EL (cell line): ENCODE measurements at places on chromosomes 11 and 22.

GRCh38 chr11:66343176-66343575 lies 1.7 kb downstream of the BRMS1 start:
- DNase-seq, result no peak

DNA sequence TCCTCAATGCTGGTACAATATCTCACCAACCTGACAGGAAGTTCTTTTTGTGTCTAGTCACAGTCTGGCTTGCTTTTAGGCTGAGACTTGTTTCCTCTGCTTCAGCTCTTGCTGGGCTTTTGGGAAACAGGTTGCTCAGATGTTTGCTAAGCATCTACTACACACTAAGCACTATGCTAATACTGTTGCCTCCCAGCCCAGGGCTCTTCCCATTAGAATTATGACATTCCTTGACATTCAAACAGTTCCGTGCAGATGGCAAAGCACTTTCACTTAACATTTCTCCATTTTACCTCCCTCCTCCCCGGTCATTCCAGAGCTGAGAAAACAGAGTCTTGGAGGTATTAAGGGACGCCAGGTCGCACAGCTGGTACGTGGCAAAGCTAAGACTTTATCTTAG lies 200.7 kb upstream of the TBCEL start:
- DNase-seq, result no peak

- no peak for DNase-seq
These were observed 107.9 kb downstream of the ARHGAP8 start for GRCh38 chr22:44860311-44860710.

DNA sequence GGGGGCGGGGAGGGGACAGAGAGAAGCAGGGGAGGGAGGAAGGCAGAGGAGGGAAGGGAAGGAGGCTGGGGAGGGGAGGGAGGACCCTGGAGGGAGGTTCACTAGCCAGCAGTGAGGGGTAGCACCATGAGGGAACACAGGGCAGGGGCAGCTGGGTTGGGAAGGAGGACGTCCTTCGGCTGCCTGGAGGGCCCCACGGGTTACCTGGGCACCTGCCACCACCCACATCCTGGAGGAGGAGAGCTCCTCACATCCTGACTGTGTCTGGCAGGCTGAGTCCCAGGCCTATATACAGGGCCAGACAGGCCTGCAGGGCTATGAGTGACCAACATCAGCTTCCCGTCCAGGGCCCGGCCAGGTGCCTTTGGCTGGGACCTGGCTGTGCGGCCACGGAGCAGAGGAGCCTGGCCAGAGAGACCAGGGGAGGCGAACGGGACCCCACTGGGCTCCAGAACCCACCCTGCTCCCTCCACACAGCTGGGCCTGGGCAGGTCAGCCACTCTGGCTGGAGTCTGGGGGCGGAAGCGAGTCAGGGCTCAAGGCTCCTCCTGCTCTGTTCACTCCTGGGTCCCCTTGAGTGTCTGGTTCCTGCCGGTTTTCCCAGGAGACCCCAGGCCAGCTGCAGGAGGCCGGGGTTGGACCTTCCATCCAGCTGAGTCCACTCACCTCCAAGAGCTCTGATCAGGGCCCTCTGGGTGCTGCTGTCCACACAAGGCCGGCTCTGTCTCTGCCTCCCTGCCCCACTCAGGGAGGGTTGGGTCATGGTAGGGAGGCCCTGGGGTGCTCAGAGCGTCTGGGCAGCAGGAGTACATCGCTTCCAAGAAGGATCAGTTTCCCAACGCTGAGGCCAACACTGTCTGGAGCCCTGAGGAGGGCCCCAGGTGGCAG lies 677.7 kb downstream of the BRD1 start:
- no peak for DNase-seq

DNA sequence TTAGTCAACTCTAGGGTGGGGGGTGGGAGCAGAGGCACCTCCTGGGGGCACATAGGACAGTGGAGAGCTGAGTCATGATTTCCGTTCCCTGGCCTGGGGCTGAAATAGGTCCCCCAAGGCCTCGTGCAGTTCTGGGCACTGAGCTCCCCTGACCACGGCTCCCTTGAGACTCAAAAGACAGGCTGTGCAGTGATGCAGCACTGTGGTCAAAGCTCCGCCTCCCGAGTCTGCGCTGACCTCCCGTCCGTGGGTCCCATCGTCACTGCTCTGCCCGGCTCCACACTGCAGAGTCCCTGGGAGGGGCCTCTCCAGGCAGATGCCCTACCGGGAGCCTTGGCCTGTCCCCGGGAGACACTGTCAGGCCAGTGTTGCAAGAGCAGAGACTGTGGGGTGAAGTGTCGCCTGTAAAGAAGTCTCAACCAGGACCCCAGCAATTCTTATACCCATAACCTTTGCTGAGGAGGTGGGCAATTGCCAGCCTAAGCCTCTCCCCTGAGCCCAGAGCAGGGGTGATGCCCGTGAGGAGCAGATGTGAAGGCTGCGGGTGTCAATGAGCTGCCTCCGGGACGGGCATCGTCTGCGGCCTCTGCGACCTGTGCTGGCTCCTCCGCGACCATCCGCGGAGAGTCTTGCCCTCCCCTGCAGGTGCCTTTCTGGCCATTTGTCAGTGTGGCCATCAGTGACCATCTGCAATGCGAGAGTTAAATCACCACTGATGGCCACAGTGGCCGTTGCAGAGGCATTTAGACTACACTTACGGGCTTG lies 877.3 kb downstream of the BRD1 start:
- no peak for DNase-seq

- no peak for DNase-seq
These were observed 48.7 kb downstream of the IGLL5 start for GRCh38 chr22:22936180-22936914.

DNA sequence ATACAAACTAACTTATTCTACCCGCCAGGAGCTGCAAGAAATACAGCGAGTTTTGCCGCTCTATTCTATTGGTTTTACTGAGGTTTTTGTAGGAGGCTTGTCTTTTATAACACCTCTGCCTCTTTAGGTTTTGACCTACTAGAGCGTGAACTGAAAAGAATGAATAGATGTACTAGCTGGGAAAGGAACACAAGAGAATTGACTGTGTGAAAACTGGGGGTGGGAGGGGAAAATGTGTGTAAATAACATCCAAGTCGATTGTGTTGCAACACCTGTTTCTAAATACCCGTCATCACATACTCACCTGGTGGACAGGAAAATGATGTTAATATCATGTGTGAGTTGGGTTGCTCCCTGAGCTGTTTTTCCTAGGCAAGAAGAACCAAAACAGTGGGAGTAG lies 12.9 kb upstream of the JHY start:
- DNase-seq, result no peak

- DNase-seq, result no peak
These were observed 2.9 kb downstream of the MIOX start for GRCh38 chr22:50489363-50490243.

DNA sequence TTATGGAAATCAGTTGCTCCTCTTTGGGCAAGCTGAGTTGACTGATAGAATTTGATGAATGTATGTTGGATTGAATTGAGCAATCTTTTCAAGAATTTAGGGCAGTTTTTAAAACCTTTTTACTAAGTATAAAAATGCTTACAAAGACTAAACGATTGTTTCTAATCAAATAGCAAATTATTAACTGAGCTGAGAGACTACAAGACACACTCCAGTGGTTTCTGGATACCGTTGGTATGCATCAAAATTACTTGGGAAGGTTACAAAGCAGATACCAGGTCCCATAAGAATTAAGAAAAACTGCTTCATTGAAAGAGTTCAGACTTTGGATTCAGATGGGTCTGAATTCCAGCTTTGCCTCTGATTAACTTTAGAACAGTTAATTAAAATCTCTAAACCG lies 721.4 kb downstream of the FAM181B start:
- DNase-seq, result no peak
